ENCODE measurements at places on chromosomes 16 and 17. TPM values are rescaled to one million over a fixed set of nuclear protein-coding genes. Genes with fewer than 3 reads are reported as not detected.

SOX15 gene
- 0.77 TPM for total RNA-seq

- H3K27ac ChIP-seq: no peak overlapping the region
- H3K4me3 ChIP-seq: no peak overlapping the region
- H3K27me3 ChIP-seq: no peaks in the 10 kb centered on the region
- H3K36me3 ChIP-seq: no peaks in the 10 kb centered on the region
Measured at GRCh38 chr16:46482895-46483294, 138.3 kb downstream of the SHCBP1 start.

GRCh38 chr17:78783711-78784324, 1.7 kb upstream of the CYTH1 start:
- no peaks in the 10 kb centered on the region for H3K36me3 ChIP-seq
- peaks cover 45% of the 10 kb centered on the region for H3K4me1 ChIP-seq
- no peak for DNase-seq
- no peaks in the 10 kb centered on the region for H3K27me3 ChIP-seq
- no peak overlapping the region for H3K4me3 ChIP-seq

- no peak overlapping the region for H3K4me3 ChIP-seq
- no peaks in the 10 kb centered on the region for H3K4me1 ChIP-seq
- no peak overlapping the region for H3K27ac ChIP-seq
- no peak for DNase-seq
- H3K27me3 ChIP-seq: no peaks in the 10 kb centered on the region
Measured at GRCh38 chr16:69522732-69523404, 42.9 kb upstream of the NFAT5 start.

DNA sequence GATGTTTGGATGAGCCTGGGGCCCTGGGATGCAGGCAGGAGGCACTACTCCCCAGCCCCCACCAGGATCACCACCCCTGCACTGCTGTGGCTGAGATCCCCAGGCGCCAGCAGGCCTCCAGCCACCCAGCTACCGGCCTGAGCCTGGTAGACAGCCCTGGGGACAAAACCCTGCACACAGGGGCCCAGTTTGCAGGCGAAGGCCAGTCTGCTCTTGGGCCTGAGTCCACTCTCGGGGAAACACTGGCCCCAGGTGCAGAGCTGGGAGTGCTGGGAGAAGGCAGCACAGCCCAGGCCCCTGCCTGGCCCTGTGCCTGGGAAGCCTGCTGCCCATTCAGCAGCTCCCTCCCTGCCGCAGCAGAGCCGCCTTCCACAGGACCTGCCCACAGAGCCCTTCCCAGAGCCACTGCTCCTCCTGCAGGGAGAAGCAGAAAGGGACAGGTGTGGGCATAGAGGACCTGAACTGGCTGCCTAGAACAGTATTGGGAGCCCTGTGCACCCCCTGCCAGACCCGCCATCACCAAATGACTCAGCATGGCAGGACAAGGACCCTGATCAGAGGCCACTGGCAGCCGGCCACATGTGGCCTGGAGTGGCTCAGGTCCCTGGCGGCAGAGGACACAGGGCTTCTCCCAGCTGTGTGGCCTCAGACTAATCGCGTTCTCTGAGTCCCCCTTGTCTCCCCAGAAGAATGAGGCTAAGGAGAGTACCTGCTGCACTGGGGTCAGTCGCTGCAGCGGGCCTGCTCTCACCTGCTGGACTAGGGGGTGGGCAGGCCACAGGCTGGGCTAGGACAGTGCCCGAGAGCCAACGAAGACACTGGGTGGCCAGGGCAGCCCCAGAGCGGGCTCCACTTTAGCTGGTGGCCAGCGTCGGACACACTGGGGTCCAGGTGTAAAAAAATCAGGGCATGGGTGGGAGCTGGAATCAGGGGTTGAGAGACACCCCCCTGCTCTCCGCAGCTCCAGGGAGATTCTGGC, 10.7 kb downstream of the MSRB1 start:
- DNase-seq: no peak
- peaks cover 12% of the 10 kb centered on the region for H3K4me1 ChIP-seq
- no peaks in the 10 kb centered on the region for H3K27me3 ChIP-seq
- H3K27ac ChIP-seq: no peak overlapping the region
